Hepatocyte (in vitro differentiated cells): ENCODE measurements at places on chromosomes 1 and 21. TPM values are rescaled to one million over a fixed set of nuclear protein-coding genes. Genes with fewer than 3 reads are reported as not detected.

Gene KRTAP19-3
- polyA plus RNA-seq: not detected in 2 replicates

Gene SPAG17
- polyA plus RNA-seq: 0.36 and 4.4 TPM in 2 replicates

Gene NCAM2
- 1.7 and 2.3 TPM in 2 replicates for polyA plus RNA-seq

Gene LORICRIN
- not detected in 2 replicates for polyA plus RNA-seq

Gene C1orf87
- not detected in 2 replicates for polyA plus RNA-seq

Gene KAZN
- polyA plus RNA-seq: 10.8 and 15.6 TPM in 2 replicates

Gene CD1E
- not detected in 2 replicates for polyA plus RNA-seq

Gene MCOLN2
- 1.2 and 1.9 TPM in 2 replicates for polyA plus RNA-seq

- DNase-seq: no peak
Measured at GRCh38 chr21:29300807-29301138, 2.1 kb downstream of the BACH1 start.

DNA sequence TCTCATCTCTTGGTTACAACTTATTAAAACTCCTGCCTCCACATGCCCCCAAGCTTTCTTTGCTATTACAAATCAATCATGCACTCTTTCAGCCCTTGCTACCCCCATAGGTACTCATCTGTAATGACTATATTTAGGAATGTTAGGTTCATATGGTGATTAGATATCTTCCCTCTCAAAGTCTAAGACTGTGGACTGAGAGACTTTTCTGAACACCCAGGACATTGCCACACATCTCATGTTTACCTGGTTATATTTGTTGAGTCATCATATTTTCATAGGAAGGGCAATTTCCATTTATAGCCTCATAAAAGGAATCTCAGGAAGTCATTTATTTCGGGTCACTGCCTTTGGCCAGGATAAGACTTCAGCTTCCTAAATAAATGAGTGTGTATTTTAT is 81.5 kb upstream of the LPGAT1 start:
- DNase-seq: peak; percentile 36

DNA sequence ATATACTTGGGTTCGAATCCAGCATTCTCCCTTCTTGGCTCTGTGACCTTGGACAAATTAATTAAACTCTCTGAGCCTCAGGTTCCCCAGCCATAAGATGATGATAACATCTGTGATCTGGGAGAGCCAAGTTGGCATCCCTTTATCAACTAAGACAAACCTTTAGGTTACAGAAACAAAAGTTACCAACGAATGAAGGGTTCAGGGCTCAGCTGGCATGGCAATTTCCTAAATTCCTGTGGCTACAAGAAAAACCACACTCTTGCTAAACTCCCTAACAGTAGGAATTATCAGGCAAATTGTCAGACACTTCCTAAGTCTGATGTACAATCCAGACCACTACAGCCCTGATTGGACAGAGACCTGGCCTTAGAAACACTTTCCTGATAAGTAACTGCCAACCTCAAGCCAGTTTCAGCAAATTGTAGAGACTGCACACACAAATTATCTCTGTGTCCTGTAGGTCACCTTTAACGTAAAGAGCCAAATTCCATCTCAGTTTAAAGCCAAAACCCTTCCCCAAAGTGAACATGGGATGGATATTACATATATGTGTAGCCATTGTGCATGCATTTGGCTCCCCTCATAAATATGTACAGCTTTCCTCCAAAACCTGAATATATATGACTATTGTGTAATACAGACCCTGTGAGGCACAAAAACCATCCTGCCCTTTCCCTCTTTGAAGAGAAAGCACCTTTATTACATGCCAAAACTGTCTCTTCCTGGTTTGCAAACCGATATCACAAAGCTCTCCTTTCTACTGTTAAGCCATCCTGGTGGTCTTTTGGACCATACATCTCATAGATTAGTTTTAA is 39.5 kb upstream of the EDARADD start:
- DNase-seq: no peak

DNA sequence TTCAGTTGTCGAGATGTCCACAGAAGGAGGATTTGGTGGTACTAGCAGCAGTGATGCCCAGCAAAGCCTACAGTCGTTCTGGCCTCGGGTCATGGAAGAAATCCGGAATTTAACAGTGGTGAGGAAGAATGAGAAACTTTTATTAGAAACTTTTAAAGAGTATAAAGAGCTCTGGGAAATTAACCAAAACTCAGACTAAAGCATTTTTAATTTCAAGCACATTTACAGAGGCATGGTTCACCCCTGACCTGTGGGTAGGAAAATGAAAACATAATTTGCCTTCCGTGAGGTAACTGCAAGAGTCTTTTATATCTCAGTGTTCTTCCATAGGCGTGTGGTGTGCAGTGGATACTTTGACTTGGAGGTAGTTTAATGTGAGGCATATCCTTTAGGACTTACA is 44.8 kb upstream of the KCNQ4 start:
- DNase-seq: no peak

DNA sequence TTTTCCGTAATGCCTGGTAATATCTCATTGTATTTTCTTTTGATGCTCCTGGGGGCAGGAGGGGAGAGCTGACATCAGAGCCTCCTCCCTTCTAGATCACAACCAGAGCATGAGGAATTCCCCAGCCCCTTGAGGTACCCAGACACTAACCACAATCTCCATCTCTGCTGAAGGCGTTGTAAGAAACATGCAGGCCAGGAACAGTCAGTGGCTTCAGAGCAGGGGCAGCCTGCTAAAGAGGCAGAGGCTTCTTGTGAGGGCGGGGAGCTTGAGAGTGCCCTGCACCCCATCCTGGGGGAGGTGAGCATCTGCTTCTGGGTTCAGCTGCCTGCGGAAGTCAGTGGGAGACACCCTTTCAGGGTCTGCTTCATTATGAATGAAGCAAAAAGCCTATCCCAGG is 19.0 kb downstream of the MAPKAPK2 start:
- DNase-seq: no peak

- DNase-seq: peak; percentile 60
Measured at GRCh38 chr1:28887419-28887834, 26.9 kb upstream of the EPB41 start.

GRCh38 chr1:225319871-225320270 is 108.0 kb downstream of the LBR start:
- no peak for DNase-seq

DNA sequence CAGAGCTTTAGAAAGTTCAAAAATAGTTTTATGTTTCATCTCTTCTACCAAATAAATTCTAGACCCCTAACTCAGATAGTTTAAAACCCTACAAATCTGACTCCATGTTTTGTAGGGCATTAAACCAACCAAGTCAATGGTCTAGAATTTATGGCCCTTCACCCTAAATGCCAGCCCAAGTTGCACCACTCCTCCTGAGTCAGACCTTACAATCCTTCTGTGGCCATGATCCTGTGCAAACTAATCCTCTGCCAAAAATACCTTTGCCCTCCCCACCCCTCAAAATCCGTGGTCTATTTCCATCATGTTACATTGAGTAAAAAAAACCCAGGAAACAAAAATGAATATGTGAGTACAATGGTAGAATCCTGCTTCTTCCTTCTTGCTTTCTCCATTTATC is 179.3 kb downstream of the NR5A2 start:
- no peak for DNase-seq

GRCh38 chr1:162626094-162626493 is 6.2 kb upstream of the DDR2 start:
- DNase-seq: no peak

- DNase-seq: no peak
Measured at GRCh38 chr1:43101061-43101460, 71.0 kb downstream of the EBNA1BP2 start.

- no peak for DNase-seq
Measured at GRCh38 chr1:178243119-178243518, 149.2 kb downstream of the RASAL2 start.

DNA sequence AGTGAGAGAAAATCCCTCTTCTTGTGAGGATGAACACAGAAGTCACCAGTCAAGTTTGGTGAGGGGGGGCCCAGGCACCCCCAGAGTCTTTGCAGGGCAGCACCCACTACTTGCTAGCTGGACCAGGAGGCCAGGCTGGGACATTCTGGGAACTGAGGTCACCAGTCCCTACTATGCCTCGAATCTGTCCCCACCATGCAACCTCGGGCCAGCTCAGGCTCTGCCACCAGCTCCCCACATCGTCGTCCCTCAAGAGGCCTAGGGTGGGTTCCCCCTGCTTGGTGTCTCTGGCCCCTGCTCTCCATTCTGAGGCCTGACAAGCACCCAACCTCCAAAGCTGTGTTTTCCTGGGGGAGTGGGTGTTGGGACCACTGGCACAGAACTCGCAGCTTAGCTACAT is 22.2 kb upstream of the ZNF678 start:
- no peak for DNase-seq

- DNase-seq: no peak
Measured at GRCh38 chr1:77018761-77019160, 151.5 kb downstream of the ST6GALNAC5 start.

DNA sequence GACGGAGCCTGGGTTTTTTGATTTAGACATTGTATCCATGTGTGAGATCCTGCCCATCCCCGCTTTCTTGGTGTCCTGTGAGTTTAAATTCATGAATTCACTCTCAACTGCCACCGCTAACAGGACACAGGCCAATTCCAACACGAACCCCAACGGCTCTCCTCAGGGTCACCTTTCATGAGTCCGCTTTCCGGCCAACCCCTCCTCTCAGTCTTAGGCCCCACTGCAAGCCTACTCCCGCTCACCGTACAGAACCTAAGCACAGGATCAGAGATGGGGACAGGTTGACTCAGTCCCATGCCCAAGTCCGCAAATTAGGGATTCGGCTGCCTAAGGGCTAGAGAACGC is 238 bp upstream of the SCP2 start:
- no peak for DNase-seq

DNA sequence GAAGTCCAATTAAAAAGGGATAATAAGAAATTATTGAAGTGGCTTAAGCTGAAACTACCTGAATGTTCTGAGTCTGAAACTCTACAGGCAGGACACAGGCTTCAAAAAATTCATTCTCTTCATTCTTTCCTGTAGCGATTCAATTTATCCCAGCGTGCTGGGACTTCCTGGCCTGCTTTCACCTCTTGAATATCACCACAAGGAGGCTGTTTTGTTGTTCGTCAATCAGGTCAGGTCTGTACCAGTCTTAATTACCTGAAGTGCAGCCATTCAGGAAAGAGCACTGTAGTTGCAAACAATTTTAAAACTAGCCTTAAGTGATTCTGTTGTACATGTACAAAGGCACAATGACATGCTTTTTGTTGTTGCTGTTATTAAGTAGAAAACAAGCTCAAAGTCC is 38.4 kb downstream of the FYB2 start:
- no peak for DNase-seq

DNA sequence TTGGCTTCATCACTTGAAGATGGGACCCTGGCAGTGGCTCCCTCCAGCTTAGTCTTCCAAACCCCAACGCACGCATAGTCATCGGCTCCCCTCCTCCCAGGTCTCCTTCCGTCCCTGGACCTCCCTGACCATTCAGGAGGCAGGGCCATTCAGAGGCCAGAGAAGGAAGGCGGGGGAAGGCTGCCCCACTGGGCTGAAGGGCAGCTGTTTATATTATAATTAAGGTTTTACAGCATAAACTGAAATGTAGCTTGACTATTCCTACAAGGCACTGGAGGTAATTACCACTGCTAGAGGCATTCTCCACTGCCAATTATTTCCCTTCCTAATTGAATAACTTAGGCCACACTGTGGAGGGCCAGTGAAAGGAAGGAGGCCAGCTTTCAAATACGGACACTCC is 170.6 kb upstream of the PROX1 start:
- DNase-seq: no peak

- no peak for DNase-seq
Measured at GRCh38 chr21:35922618-35923017, 137.7 kb downstream of the SETD4 start.

DNA sequence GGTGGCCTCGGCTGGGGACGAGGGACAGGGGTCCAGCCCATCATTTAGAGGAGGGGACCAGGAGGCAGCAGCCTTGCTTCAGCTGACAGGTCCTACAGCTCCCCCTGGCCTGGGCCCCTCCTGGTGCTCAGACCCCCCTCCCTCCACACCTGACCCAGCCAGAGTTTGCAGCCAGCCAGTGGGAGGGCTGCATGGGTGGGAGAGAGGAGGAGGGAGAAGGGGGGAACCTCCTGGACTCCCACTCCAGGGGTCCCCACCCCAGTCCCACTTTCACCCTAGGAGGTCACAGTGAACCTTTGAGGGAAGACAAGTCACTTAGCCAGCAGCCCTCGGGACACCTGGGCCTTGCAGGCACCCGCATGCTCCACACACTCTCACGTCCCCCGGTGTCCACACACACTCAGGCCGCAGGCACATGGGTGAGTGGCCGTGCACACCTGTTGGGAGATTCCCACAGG is 108.9 kb upstream of the ZBTB40 start:
- DNase-seq: no peak

- DNase-seq: no peak
Measured at GRCh38 chr1:87129606-87130005, 199.1 kb upstream of the LMO4 start.

GRCh38 chr1:171188388-171189266 is 3.5 kb downstream of the FMO2 start:
- peak; percentile 73 for DNase-seq

GRCh38 chr1:234665975-234666605 is 56.1 kb upstream of the IRF2BP2 start:
- no peak for DNase-seq

DNA sequence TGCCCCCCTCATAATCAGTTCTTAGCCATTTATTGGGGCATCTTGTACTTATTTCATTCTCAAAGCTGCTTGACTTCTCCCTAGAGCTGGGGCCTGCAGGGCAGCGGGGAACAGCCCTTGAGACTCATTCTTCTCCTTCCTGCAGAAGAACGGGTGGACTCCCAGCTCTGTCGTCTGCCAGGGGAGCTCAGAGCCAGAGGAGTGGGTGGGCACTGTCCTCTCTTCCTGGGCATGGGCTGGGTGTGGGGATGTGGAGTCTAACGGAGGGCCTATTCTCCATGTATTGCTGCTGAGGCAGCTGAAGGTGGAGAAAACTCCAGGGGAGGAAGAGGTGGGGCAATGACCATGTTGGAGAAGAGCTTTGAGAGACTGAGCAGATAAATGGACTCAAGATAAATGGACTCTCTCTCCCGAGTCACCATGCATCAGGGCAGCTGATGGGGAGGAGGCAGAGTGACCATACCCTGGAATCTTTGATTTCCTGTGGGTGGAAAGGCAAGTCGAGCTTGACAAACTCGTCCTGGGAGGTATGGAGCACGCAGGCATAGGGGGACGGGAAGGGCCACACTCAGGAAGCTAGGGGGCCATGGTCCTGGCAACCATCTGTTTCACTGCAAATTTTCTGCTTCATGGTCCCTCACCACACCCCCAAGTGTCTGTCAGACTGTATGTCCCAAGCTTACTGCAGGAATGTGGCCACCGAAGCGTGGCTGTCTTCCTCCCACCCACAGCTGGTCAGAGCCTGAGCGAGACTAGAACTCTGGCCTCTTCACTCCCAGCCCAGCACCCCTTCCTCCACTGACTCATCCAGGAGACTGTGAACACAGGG is 56.9 kb upstream of the ATP2B4 start:
- DNase-seq: no peak

DNA sequence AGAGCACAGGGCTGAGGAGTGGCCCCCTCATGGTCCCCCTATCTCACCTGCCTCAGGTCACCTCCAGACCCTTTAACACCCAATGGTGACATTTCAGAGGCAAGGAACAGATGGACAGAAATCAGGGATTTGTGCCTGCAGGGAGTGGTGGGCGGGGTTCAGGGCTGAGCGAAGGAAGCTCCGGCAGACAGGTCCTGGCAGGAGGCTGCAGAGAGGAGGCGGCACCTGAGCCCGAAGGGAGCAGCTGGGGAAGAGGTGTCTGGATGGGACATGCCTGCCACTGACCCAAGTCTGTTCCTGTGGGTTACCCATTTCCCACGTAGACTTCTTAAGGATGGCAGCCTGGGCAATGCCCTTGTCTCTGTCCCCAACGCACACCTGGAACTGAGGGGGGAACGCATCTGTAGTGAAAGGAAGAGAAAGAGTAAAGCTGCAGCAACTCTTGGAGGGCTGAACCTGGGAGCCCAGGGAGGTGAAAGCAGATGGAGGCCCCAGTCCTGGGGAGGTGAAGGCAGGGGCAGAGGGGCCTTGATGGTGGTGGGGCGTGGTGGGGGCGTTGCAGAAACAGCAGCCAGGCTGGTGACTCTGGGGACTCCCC is 61.6 kb upstream of the ADARB1 start:
- DNase-seq: peak; percentile 81
